ENCODE measurements at places on chromosomes 5 and 9.

DNA sequence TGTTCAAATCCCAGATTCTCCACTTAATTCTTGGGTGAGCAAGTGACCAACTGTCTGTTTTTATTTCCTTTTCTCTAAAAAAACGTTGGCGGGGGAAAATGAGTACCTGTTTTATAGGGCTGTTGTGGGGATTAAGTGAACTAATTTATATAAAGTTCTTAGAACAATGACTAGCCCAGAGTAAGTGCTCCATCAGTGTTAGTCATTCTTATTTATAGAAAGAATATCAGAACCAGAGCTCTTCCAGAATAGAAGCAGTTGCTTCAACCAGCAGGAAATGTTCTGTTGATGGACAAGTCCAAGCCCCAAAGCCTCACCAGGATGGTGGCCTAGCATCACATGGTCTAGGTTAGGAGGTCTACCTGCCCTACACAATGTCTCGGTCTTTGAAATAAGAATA, 379.2 kb downstream of the ACTL7B start:
- no peak for DNase-seq

- DNase-seq, result no peak
These were observed 45.8 kb downstream of the MOCS2 start for GRCh38 chr5:53063791-53064190.

- no peak for DNase-seq
These were observed 343.7 kb downstream of the EBF1 start for GRCh38 chr5:158755986-158756385.

GRCh38 chr5:170444969-170445505, 55.9 kb upstream of the KCNMB1 start:
- DNase-seq, result no peak

DNA sequence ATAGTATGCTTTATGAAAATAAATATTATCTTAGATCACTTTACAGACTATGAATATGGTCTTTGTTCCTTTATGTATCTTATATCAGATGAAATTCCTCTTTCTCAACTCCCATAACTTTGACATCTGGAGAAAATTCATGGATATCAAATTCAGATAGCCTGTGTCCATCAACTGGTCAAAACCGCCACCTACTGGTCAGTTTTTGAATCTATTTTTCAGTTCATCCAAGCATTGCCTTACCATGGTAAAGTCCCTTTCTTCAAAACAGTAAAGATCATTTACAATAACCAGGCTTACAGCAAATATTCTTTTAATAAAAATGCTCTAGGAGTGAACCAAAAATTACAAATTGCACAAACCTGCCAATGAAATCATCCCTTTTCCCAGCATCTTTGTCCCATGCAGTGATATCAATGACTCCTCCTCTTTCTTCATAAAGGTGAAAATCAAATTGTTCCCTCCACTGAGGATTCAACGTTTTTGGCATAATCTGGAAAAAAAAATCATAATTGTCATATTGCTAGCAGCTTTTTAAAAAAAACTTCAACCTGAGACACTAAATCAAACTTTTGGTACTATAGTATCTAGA, 290.5 kb downstream of the SLF1 start:
- DNase-seq, result peak; percentile 43

- DNase-seq, result no peak
These were observed 6.4 kb downstream of the TLX3 start for GRCh38 chr5:171315386-171315891.

- DNase-seq, result no peak
These were observed 1.8 kb downstream of the SLC25A51 start for GRCh38 chr9:37902131-37902530.

GRCh38 chr9:130266236-130267098, 907 bp downstream of the HMCN2 start:
- DNase-seq, result no peak

- DNase-seq, result no peak
These were observed 29.4 kb downstream of the ATPSCKMT start for GRCh38 chr5:10220248-10220647.

DNA sequence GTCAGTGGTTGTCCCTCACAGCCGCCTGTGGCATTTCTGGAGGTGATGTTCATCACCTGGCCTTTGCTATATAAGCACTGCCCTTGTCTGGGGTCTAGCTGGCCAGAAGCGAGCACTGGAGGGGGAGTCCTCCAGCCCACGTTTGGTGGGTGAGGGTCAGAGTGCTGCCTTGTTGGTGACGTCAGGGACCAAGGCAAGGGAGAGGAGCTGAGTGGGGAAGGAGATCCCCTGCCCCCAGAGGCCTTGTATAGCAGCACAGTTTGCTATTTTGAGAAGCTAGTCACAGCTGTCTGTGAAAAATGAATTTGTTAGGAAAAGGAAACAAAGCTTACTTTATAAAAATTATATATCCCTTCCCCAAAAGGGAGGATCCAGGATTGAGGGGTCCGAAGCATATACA, 49.8 kb downstream of the SYK start:
- no peak for DNase-seq

DNA sequence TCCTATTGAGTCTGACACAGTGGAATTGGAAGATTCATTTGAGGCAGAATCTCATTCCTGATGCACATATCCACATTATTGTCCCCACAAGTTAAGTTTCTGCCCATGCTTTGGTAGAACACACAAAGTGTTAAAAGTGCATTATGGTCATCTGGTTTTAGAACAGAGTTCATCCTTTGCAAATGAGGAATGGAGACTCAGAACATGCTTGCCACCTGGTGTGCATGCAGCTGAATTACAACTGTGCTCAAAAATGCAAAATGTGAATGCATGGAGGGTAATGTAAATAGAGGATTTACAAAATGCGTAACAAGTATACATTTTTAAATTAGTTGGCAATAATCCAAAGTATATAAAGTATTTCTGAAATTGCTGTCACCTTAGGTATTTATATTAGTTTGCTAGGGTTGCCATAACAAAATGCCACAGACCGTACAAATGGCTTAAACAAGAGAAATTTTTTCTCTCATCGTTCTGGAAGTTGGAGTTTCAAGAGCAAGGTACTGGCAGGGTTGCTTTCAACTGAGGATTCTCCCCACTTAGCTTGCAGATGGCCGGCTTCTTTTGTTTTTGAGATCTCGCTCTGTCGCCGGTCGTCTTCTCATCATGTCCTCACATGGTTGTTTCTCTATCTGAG, 671.1 kb downstream of the TAF11L14 start:
- DNase-seq, result peak; percentile 4

DNA sequence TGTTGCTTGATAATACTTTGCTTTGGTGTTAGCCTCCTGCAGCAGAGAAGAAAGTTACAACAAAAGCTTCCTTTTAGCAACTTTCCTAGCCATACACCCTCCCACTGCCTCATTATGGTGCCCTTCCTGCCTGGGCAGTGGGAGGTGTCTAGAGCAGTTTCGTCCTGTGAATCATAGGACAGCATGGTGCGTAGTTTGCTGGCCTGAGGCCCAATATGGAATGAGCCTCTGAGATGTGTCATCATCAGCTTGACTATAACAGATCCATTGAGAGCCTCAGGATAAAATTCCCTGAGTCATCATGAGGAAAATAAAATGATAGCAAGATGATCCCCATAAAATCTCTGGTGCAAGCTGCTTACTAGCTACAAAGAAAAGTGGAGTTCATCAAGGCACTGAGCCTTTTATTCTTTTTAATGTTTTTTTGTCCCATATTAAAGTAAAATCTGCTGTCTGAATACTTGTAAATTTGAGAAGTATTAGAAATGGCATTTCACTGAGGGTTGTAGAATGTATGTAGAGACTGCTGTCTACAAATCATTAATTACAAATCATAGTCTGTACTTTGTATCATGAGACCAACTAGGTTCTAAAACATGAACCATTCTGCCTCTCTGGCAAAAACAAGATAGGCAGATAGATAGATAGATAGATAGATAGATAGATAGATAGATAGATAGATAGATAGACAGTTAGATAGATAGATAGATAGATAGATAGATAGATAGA, 303.0 kb upstream of the PDE4D start:
- no peak for DNase-seq

GRCh38 chr9:129138476-129139232, 27.4 kb downstream of the PTPA start:
- DNase-seq, result no peak

- DNase-seq, result no peak
These were observed 23.2 kb upstream of the PTGS1 start for GRCh38 chr9:122347348-122348287.

GRCh38 chr9:99474186-99474585, 252.1 kb downstream of the SEC61B start:
- no peak for DNase-seq

DNA sequence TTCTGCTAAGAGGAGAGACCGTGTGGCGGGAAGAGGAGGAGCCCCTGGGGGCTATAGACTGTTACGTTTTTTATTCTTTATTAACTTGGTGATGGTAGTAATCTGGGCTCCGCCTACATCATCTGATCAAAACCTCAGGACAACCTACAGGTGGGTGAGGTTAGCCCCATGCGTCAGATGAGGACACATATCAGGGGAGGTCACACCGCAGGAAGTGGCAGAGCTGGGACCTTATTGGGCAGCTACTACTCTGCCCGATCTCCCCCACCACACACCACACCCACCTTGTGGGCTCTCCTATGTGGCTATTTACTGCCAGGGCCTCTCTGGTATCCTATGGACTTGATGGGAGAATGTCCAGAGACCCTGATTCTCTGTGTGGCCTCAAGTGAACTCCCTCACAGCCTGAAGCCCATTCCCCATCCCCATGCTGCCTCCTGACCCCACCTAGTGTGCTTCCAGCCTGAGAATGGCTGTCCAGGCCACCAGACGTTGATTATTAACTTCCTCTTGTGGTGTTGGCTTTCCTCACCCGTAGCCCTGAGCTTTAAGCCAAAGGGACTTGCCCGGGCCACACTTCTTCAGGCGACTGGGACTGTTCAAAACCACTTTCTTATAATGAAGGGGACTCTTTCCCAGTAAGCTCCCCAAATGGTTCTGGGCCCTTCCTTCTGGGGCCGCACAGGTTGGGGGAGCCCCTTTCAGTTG, 8.2 kb downstream of the UNC5A start:
- DNase-seq, result peak; percentile 37

GRCh38 chr5:175617447-175617846, 40.4 kb upstream of the HRH2 start:
- no peak for DNase-seq

DNA sequence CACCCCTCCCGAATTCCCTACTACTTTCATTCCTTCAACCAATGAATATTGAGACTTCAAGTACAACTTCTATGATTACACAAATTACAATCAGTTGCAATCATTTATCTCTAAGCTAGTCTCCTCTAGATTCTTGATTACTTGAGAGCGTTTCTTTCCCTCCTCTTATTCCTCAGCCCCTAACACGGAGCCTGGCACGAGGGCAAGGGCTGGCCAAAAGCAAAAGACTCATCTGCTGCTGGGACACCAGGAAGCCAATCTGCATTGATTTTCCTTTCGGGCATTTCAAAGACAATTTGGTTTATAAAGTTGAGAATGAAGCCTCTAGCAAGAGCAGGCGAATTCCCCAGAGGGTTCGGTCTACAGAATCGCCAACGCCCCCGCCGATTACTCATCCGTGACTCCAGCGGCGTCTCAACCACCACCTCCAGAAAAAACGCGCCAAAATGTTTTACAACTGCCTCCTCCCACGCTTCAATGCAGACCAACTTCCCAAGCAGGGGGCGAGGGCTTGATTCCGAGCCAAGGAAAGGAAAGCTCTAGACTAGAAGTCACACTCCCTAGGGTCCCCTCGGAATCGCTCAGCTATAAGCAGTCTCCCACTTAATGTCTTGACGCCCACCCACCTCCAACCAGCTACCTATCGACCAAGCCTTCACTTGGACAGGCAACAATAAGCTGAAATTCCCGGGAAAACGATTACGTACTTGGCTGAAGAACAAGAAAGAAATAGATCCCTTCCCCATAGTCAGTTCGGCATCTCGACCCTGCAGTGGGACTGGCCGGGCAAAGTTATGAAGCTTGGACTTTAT, 1.5 kb downstream of the PCSK1 start:
- no peak for DNase-seq

DNA sequence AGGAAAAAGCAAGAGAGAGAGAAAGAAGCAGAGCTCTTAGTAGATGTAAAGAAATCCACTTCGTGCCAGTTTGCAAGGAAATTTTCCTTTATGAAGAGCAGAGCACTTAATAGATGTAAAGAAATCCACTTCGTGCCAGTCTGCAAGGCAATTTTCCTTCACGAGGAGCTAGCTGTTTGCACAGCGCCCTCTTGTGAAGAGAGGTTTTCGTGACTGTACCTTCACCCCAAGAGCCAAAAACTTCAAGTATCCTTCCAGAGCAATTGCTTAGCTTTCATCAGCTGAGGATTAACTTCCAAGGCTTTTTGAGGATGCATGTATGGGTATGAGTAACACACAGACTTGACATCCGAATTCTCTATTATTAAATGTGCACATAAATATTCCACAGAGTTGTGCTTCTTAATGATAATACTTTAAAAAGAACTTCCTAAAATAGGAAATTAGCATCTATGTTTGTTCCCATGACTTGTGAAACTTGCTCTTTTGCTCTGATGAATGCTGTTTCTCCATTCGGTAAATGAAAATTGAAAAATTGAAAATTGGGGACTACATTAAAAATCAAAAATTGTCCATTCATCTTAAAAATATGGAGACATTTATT, 525.6 kb downstream of the PDE4D start:
- peak; percentile 43 for DNase-seq

DNA sequence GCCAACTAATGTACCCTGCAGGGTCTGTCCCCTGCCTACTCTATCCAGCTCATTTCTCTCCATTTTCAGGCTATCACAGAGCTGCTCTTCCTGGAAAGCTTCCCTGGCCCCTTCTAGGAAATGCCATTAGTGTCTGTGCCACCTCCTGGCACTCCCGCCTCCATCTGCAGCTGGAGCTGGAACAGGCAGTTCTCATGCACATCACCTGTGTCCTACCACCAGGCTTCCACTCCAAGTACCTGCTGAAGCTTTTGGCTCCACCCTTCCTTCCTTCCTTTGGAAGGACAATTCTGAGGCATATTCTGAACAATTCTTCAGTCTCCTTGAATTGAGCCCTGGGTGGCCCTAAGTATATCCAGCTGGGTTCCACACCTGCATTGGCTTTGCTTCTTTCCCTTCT, 156.2 kb upstream of the ZNF618 start:
- no peak for DNase-seq

DNA sequence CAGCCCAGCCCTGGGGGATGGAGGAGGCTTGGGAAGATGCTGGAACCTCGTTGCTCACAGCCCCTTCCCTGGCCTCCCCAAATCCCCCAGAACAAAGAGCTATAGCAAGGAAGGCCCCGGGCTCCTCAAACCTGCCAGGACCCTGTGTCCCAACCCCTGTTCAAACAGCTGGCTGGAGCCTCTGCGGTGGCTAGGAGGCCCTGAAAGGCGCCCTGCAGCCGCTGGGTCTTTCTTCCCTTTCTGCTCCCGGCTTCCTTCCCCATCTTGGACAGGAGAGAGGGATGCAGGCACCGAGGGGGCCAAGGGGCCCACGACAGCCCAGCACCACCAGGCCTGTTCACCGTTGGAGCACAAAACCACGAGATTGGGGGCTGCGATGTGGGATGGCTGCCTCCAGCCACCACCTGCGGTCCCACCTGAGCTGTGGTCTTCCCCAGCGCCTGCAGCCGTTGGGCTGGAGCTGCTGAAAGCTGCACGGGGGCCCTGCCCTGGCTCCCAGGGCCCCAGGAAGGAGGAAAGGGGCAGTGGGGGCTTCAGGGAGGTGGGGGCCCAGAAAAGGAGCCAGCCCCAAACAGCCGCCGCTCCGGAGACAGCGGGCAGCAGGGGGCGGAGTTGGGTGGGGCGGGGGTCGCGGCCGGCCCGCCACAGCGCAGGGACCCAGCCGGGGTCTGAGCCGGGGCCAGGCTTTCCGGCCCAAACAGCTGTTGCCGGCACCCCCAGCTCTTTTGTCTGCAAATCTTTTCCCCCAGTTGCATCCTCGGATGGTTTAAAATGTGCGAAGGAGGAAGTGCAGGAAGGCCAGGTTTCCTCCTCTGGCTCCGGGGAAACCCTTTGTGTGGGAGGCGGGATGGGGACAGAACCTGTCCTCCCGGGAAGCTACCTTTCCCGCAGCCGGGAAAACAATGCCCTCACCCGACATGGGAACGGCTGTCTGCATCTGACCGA, 16.1 kb downstream of the NOTCH1 start:
- DNase-seq, result no peak

Data from activated CD4-positive, alpha-beta T cell treated with anti-CD3 and anti-CD28 coated beads, Interleukin-10, Interleukin-2, amounts not matched to agents 100 ng/mL and 50 ng/mL, durations not matched to agents 16 hours and 8 hours (primary cell).